ENCODE measurements at places on chromosomes 2 and 18. TPM values are rescaled to one million over a fixed set of nuclear protein-coding genes. Genes with fewer than 3 reads are reported as not detected.

GRCh38 chr18:67133669-67134068 lies 382.9 kb downstream of the DSEL start:
- no peaks in the 10 kb centered on the region for H3K4me1 ChIP-seq
- no peak overlapping the region for H3K4me3 ChIP-seq
- H3K36me3 ChIP-seq: no peaks in the 10 kb centered on the region

- no peak overlapping the region for H3K27ac ChIP-seq
- no peaks in the 10 kb centered on the region for H3K27me3 ChIP-seq
- peaks cover 18% of the 10 kb centered on the region for H3K4me1 ChIP-seq
- DNase-seq: no peak
These were observed 34.6 kb upstream of the RAB1A start for GRCh38 chr2:65164426-65164891.

- H3K27me3 ChIP-seq: peaks cover 2% of the 10 kb centered on the region
- DNase-seq: peak; percentile 17
- H3K36me3 ChIP-seq: no peaks in the 10 kb centered on the region
- H3K4me3 ChIP-seq: no peak overlapping the region
These were observed 24.7 kb upstream of the ALLC start for GRCh38 chr2:3633089-3633981.

DNA sequence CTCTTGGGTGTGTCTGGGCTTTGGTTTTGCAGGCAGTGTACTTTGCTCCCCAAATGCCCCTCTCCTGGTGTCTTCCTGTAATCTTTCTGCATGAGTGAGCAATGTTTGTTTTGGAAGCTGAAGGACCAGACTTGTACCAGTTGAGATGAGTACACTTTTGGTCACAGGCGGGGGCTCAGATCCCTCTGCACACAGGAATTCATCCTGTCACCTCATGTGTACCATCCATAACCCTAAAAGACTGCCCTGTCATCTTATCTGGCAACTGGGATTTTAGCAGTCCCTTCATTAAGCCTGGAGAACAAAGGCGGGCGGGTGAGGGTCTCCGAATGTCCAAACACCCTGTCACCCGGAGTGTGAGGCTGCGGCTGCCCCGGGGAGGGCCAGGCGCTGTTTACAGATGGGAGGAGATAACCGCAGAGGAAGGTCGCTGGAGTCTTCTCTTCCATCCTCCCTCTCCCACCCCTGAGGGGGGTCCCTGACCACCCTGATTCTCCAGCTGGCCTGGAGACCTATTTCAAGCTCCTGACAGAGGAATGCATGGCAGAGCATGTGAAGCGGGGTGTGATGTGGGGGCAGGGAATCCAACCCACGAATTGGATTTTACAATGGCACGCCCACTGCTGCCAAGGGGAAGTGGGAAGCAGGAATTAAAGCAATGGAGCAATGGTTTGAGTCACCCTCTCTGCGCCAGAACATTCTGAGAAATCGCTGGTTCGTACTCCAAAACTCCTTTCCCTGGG lies 158.2 kb upstream of the MYCN start:
- H3K4me3 ChIP-seq: no peak overlapping the region
- H3K27ac ChIP-seq: no peak overlapping the region
- no peaks in the 10 kb centered on the region for H3K4me1 ChIP-seq
- DNase-seq: no peak
- H3K27me3 ChIP-seq: no peaks in the 10 kb centered on the region

GRCh38 chr2:165627470-165627869 lies 158.0 kb downstream of the CSRNP3 start:
- no peak overlapping the region for H3K4me3 ChIP-seq
- H3K4me1 ChIP-seq: peaks cover 12% of the 10 kb centered on the region
- no peak overlapping the region for H3K27ac ChIP-seq
- H3K27me3 ChIP-seq: peaks cover 4% of the 10 kb centered on the region
- no peak for DNase-seq
- no peaks in the 10 kb centered on the region for H3K36me3 ChIP-seq

Gene B3GNT7
- total RNA-seq: 0.37 TPM

Gene PROKR1
- not detected for total RNA-seq

Gene RAD51AP2
- not detected for total RNA-seq

Measured in activated naive CD8-positive, alpha-beta T cell treated with anti-CD3 and anti-CD28 coated beads, Interleukin-2, amount 10 ng/mL, durations not matched to agents 7 days and 5 days (primary cell).